Activated CD4-positive, alpha-beta T cell treated with anti-CD3 and anti-CD28 coated beads, Interleukin-2, amount 10 ng/mL, durations not matched to agents 7 days and 5 days (primary cell): ENCODE measurements at places on chromosomes 1 and 21.

DNA sequence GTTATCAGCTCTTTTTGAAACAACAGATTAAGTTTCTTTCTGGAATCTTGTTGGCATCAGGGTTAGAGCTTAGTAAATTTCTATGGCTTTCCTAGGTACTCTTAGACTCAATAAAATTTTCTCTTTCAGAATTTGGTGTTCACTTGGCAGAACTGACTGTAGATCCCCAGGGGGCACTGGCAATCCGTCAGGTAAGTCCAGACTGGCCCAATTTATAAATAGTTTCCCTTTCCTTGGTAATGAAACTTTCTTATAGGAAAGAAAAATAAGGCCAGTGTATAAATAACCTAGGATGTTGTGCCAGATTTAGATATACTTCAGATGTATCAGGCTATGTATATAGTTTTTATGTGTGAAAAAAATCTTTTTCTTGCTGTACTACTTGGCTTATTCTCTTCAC lies 18.2 kb downstream of the IPO9 start:
- DNase-seq: no peak

DNA sequence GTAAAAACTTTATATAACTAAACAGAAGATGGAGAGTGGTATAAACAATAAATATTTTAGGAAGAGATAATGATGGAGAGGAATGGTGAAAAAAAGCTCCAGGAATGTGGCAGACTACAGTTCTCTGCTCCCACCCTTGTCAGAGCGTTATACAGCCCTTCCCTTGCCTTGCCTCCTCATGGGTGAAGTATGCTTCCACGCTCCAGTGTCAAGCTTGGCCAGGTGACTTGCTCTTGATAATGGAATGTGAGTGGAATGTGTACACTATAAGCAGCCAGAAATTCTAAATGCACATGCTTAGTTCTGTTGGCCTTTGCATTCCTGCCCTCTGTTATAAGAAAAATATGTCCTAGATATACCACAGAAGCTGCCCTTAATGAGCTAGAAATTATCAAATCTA lies 24.7 kb upstream of the POGK start:
- DNase-seq: no peak

DNA sequence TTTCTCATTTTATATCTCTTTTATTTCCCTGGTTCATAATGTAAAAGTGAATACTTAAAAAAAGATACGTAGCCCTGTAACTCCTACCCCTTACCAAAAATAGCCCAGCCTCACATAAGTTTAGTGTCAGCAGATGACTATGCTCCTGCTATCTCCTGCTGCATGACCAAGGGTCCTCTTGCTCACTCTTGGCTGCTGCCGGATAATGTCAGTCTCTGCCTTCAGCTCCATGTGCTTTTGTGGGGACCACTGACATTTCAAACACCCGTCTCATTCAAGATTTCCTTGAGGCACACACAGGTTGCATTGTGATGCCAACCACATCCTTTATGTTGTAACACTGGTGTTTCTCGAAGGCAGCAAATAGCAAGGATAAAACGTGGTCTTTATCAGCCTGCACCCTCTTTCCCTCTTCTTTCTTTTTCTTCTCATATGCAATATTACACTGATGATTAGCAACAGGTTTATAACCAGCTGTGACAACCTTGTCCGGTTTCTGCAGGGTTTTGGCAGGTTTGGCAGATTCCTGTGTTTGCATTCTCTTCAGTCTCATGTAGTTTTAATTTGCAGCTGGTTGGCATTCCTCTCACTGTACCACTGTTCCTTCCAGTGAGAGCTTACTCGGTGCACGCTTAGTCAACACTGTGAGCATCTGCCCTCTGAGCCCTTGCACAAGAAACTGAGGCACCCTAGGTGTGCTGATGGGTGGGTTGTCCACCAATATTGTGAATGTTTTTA lies 62.2 kb downstream of the ZNF684 start:
- DNase-seq: no peak

DNA sequence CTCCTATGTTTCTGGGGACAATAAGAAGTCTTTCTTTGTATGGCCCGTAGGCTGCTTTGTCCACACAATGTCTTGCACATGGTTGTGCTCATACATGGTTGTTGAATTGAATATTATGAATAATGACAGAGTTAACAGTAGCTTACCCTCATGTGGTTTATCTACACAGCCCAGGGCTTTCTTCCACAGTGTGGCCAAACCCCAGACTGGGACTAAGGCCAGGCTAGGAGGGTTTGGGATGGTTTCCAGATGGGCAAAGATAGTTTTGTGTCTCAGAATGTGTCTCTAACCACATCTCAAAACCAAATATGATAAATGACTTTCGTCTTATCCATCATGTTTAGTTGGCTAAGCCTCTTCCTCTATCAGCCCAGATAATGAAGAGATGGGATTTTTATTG lies 65.2 kb downstream of the CACNA1E start:
- DNase-seq: no peak

DNA sequence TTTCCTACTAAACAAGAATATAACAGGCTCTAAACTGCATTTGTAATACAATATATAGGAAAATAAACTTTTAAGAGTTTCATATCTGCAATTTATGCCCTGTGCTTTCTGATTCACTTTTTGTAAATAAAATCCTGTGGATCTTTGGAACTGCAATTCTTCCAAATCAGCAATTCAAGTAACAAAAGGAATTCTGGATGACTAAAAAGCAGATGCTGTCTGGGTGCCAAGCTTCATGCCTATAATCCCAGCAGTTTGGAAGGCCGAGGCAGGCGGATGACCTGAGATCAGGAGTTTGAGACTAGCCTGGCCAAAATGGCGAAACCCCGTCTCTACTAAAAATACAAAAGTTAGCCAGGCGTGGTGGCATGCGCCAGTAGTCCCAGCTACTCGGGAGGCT lies 6.3 kb downstream of the NME7 start:
- DNase-seq: no peak

- peak; percentile 75 for DNase-seq
Measured at GRCh38 chr1:54810153-54810942, 9.2 kb upstream of the TTC22 start.

GRCh38 chr1:201088901-201089525 lies 23.2 kb downstream of the CACNA1S start:
- DNase-seq: no peak

GRCh38 chr1:20348326-20348915 lies 57.7 kb downstream of the VWA5B1 start:
- no peak for DNase-seq

DNA sequence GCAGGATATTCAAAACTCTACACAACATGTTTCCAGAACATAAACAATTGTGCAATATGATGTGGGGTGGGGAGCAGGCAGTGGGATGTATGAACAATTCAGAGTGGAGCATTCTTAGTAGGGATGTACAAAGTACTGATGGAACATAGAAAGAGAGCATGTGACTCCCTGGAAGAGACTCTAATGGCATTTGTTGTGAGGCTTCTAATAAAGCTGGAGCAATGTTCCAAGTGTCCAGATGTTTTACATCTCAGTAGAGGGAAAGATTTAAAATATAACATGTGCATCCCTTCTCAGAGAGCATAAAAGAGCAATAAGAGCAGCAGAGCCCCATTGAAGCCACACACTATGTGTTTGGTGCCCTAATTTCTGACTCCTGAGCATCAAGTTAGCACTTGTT lies 116.5 kb downstream of the BRINP2 start:
- no peak for DNase-seq

- DNase-seq: no peak
Measured at GRCh38 chr1:172531412-172532182, 1.4 kb upstream of the SUCO start.

- DNase-seq: peak; percentile 42
Measured at GRCh38 chr1:66253330-66253921, 280.5 kb upstream of the SGIP1 start.

DNA sequence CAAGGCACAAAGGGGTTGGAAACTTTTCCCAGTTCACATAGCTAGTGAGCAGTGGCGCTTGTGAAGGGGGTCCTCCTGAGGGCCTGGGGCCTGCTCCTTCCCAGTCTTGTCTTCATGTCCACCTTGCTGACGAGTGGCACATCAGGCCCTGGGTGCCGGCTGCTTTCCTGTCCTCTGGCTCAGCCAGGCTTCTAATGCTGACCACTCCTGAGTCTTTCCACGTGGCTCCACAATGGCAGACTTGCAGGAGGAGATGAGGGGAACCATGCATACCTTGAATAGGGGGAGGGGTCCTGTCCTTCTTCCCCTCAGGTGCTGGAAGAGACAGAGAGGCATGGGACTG lies 38.7 kb downstream of the MAPKAPK2 start:
- DNase-seq: no peak

DNA sequence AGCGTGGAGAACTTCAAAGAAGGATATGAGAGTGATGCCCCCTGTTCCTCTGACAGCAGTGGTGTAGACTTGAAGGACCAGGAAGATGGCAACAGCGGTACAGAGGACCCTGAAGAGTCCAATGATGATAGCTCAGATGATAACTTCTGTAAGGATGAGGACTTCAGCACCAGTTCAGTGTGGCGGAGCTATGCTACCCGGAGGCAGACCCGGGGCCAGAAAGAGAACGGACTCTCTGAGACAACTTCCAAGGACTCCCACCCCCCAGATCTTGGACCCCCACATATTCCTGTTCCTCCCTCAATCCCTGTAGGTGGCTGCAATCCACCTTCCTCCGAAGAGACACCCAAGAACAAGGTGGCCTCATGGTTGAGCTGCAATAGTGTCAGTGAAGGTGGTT lies 14.0 kb downstream of the CERS2 start:
- no peak for DNase-seq

DNA sequence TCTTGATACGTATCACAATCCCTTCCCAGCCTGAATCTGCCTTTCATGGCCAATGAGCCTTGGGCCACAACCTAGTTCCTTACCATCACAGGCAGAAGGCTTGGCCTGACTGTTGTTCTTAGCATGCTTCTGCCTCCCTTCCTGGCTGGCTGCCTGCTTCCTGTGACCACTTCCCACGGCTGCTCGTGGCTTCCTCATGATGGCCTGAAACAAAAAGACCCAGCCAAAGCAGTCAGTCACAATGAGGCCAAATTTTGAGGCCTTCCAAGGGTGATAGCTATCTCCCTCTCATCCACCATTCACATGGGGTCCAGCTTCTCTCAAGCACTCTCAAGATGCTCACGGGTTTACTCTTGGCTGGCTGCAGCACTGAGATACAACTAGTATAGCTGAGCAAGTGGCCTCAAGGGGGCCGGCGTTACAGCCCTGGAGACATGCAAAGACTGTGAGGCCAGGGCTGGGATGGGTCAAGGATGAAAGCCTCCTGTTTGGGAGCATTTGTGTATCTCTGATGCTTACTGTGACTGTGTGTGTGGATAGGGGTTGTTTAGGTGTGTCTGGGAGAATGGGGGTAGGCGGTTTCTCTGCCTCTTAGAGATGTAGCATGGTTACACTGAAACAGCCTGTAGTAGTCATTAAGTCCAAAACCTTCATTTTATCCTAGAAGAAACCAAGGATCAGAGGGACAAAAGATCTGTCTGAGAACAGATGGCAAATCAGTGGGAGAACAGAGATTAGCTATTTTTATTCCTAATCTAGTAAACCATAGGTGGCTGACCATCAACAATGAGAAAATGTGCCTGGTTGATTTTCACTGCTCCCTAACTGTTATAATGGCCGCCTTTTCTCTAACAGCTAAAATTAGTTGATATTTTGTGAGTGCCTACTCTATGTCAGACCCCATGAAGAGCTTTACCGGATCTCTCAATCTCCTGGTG lies 5.4 kb upstream of the TOE1 start:
- DNase-seq: peak; percentile 21

- no peak for DNase-seq
Measured at GRCh38 chr21:42781150-42781970, 98.0 kb downstream of the WDR4 start.

GRCh38 chr1:61523893-61524605 lies 200.9 kb downstream of the TM2D1 start:
- DNase-seq: no peak

DNA sequence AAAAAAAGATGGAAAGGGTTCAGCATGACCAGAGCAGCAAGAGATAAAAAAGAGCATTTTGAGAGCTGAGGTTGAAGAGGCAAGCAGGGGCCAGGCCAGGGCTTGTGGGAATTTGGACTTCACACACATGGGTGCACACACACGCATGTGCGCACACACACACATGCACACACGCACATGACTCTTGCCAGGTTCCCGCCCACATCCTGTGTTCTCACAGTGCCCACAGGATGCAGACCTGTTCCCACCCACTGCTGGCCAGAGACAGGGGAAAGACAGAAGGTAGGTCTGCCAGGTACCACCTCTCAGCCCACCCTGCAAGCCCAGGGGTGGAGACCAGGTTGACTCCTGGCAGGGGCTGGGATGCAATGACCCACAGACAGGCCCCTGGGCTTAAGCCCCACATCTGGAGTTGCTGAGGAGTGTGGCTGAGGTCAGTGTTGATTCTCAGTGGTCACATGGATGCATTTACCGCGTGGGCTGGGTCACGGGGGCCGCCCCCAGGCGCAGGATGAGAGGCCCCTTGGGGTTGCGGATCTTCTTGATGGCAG lies 4.4 kb downstream of the COL16A1 start:
- peak; percentile 48 for DNase-seq

GRCh38 chr1:81157686-81158085 lies 643.0 kb upstream of the ADGRL2 start:
- DNase-seq: no peak

GRCh38 chr1:1752190-1752589 lies 26.1 kb downstream of the NADK start:
- DNase-seq: no peak

DNA sequence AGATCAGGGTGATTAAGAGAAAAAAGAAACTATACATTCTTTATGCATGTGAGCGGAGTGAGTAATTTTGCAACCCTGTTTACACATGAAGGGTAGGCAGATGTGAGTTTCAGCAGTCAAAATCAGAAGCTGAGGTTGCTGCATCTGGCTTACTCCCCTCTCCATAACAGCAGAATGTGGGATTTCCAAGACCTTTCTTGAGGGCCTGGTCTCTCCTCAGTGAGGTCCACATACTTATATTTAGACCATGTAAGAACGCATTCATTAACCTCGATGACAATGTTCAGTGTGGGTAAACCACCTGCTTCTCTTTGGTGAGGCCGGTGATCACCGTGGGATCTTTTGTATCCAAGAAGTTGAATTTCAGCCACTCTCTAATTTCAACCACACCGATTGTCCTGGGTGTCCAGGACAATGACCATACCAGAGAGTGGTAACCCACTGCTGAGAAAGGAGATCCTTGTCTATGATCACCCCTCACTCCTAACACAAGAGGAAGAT lies 18.7 kb upstream of the RAP1A start:
- no peak for DNase-seq

DNA sequence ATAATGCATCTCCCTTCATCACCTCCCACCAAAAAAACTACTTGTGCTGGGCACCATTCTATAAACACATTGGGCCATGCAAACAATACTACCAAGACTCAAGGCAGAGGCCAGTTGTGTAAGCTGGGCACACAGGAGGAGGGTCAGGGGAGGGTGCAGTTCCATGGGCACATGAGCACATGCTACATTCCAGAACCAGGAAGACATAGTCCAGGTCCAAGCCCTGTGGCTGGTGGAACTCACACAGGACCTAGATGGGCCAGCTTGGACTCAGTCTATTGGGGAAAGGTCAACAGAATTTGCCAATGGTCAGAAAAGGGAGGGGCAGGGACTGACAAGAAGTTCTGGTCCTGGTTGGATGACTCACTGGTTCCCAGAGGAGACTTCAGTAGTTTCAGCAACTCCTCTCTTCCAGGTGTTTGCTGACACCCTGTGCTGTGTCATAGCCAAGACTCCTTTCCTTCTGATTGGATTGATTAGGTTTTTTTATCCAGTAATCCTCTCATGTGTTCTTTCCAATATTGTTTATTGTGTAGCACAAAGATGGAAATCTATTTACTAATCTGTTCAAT lies 249.7 kb downstream of the C1orf94 start:
- DNase-seq: no peak

GRCh38 chr1:156146769-156147405 lies 6.5 kb upstream of the SEMA4A start:
- DNase-seq: no peak
